ENCODE measurements at places on chromosomes 1 and 21.

DNA sequence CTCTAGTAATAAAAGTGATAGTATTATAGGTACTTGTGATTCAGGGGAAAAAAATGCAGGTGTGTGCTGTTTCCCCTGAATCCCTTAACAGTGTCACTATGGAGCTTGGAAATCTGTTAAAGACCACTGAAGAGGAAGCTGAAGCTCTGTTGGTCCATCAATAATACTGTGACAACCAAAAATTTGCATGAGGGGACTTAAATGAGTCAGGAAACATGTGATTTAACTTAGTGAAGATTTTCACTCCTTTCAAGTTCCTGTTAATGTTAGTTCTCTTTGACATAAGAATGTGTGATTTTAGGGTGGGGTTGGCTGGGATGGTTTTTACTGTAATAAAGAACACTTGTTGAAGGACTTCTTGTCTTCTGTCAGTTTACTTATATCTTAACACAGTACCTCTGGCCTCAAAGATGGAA is 32.0 kb downstream of the VANGL2 start:
- DNase-seq, result no peak

DNA sequence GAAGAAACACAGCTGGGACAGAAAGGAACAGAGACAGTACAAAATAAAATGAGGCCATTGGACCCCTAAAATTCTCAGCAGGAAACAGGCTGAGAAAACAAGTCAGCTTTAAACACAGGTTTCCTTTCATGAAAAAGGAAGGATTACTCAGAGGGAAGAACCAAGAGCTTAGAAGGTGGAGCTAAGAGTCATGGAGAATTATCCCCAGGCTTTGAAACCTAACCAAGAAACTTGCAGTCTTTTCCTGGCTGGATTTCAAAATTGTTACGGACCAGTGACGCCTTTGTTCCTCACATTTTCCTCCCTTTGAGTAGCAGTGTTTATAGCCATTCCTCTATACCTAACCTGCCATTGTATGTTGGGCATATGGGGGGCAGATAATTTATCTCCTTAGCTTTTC is 8.8 kb downstream of the HMGB4 start:
- DNase-seq, result no peak

- no peak for DNase-seq
Measured at GRCh38 chr1:39571178-39571483, 5.5 kb downstream of the PABPC4 start.

DNA sequence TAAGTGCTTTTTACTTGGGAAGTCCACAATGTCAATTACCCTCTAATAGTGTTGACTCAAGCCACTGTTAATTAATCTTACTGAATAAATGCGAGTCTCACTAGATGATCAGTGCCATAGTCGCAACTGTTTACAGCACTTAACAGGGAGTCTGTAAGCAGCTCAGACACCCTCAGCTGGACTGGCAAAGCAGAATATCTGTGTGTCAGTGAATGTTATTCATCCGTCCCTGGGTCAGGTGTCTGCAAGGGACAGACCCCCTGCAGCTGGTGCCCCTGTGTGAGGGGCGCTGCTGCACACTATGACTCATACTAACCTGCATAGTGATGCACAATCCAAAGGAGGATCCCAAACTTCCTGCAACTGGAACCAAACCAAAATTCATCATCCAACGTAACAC is 306.5 kb downstream of the HHIPL2 start:
- DNase-seq, result peak; percentile 74

DNA sequence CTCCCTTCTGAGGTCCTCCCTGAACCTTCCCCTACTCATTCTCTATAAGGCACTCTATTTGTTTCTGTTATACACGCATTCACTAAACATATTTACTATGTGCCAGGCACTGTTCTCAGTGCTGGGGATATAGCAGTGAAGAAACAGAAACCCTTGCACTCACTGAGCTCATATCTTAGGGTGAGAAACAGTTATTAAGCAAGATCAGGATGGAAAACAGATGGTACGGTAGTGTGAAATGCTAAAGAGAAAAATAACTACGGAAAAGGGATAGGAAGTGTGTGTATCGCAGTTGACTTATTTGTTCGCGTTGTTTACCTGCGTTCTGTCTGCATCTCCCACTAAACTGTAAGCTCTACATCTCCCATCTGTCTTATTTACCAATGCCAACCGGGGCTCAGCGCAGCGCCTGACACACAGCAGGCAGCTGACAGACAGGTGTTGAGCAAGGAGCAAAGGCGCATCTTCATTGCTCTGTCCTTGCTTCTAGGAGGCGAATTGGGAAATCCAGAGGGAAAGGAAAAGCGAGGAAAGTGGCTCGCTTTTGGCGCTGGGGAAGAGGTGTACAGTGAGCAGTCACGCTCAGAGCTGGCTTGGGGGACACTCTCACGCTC is 572 bp downstream of the CYB5RL start:
- DNase-seq, result no peak

DNA sequence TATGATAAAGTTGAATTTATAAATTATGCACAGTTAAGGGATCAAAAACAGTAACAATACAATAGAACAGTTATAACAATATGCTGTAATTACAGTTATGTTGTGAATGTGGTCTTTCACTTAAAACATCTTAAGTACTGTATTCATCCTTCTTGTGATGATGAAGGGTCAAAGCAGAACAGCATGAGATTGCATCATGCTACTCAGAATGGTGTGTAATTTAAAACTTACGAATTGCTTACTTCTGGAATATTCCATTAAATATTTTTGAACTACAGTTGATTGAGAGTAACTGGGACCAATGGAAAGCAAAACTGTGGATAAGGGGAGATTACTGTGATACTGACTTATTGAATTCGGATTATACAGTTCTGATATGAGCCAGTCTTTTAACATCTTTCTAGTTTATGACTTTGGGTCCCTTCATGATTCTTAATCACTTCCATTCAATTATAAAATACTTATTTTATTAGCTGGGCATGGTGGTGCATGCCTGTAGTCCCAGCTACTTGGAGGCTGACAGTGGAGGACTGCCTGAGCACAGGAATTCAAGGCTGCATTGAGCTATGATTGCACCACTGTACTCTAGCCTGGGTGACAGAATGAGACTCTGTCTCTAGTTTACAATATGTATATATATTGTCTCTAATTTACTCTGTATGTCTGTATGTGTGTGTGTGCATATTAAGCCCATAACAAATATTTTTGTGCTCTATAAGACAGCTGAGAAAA is 43.2 kb downstream of the ATP1B1 start:
- DNase-seq, result no peak

DNA sequence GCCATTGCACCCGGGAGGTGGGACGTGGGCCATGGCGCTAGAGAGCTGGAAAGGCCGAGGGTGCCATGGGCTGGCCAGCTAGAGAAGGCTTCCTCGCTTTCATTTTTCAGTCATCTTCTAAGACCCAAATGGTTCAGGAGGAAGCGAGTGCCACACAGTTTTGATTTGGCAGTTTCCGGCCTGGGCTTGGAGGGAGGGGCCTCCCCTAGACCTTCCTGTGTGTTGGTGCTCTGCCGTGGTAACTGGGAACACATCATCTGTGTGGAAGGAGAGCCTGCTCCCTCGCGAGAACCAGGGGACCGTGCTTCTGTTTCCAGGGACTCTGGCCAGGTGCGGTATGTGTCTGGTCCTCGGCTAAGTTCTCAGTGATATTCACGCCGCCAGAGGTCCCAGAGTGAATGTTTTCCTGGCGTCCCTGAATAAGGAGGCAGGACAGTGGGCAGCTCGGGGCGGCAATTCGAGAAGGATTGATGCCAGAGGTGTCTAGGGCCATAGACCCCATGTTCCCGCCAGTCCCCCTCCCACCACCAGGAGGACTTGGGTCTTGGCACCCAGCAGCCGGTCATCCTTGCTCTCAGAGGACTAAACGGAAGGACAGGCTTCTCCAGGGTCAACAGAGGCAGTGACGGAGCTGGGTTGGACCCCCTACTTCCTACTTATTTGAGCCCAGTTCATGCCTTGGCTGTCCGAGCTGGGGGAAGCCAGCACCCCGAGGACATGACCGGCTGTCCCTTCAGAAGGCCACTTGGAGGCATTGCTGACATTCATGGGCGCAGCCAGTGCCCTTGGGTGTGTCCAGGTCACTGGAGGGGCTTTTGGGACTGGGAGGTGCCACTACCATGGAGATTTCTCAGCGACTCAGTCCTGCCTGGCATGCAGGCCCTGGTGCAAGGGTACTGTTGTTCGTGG is 2.7 kb upstream of the NPHP4 start:
- DNase-seq, result no peak

DNA sequence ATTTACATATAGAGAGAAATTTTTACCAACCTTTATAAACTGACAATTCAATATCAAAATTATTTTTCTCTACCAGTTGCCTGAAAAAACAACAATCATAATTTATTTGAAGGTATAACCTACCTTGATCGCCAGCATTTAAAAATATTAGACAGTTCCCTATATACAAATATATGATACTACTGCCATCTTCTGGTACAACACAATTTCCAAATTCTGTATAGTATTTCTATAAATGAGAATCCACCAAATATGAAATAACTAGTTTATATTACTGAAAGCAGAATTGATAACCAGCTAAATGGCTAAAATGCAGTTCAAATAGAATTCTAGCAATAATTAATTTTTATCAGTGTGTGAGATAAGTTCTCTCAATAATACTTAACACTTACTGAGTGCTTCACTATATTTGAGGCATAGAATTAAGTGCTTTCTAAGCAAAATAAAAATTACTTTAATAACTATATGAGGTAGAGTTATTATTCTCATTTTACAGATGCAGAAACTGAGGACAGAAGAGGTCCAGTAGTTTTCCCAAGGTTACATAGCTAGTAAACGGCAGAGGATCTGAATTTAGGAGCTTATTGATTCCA is 75.6 kb downstream of the PIGK start:
- no peak for DNase-seq

DNA sequence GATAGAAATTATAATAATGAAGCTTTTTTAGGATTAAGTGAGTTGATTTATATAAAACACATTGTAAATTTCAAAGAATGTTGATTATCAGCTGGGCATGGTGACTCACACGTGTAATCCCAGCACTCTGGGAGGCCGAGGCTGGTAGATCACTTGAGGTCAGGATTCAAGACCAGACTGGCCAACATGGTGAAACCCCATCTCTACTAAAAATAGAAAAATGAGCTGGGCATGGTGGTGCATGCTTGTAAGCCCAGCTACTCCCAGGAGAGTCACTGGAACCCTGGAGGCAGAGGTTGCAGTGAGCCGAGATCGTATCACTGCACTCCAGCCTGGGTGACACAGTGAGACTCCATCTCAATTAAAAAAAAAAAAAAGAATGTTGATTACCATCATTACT is 18.4 kb downstream of the ADAMTS1 start:
- no peak for DNase-seq

- no peak for DNase-seq
Measured at GRCh38 chr1:11720525-11720924, 15.4 kb upstream of the AGTRAP start.

- DNase-seq, result no peak
Measured at GRCh38 chr1:211553549-211553948, 25.4 kb downstream of the SLC30A1 start.

DNA sequence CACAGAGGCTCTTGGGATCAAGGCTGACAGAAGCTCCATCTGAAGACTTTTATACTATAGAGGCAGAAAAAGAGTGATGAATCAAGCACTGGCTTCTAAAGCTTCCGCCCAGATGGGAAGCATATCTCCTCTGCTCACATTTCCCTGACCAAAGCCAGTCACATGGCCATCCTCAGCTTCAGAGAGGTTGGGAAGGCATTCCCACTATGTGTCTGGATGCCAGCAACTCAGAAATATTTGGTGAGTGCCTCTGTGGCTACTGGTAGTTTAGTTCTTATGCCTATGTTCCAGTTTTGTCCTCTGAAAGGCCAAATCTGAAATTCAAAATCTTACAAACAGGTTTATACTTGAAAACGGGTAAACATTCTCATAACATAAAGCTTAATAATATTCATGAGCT is 9.9 kb upstream of the DISC1 start:
- DNase-seq, result no peak

Measured in DMS79 (cell line).